Left renal pelvis (tissue), 4 donors: ENCODE measurements at places on chromosomes 2 and 18. TPM values are rescaled to one million over a fixed set of nuclear protein-coding genes. Genes with fewer than 3 reads are reported as not detected.

Gene CRYGC
- not detected for polyA plus RNA-seq

Gene CD8B2
- polyA plus RNA-seq, result 0.14 TPM

Gene GALNT14
- 30.3 TPM for polyA plus RNA-seq

Gene RPRM
- polyA plus RNA-seq, result 4.1 TPM
